SJSA1 (cell line): ENCODE measurements at places on chromosomes 12 and 14.

DNA sequence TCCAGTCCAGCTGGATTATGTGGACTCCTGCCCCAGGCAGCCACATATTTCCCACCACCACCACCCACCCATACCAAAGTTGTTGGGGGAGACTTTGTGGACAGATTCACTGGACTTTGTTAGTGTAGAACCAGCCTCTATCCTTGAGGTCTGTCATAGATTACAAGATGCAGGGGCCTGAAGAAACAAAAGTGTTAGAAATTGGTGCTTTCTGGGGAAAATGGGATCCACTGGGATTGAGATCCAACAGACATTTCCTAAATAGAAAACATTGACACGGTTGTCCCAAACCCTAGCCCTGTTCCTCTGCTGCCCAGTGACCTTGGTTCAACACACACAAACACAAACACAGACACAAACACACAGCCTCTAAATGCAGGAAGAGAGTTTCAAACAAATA lies 36.6 kb upstream of the TBX5 start:
- no peak for DNase-seq

DNA sequence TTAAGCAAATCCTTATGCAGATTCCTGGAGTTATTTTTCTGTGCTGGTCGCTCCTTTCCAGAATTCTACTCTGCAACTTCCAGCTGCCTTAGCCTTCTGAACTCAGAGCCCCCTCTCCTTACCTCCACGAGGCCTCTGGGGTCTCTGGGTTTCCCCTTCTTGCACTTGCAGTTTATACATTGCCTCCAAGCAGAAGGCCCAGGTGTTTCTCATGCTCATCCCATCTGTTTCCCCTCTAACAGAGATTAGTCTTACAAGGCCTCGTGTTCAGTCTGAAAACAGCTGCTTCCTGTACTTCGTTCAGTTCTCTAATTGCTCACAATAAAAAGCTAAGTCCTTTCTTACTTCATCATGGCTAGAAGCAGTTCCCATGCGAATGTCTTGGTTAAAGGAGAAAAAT lies 134.4 kb upstream of the FGD4 start:
- DNase-seq = no peak

- peak; percentile 63 for DNase-seq
Measured at GRCh38 chr14:49634547-49635334, at the start of gene DNAAF2. Gene DNAAF2 (minus strand): TSS chr14:49635244. CDS start chr14:49635149, 95 bp downstream.

GRCh38 chr14:74204491-74204890 lies 34.8 kb upstream of the VSX2 start:
- DNase-seq = no peak

- no peak for DNase-seq
Measured at GRCh38 chr12:131005161-131006035, 51.7 kb downstream of the ADGRD1 start.

GRCh38 chr12:132904718-132905328 lies 17.4 kb upstream of the CHFR start:
- no peak for DNase-seq

DNA sequence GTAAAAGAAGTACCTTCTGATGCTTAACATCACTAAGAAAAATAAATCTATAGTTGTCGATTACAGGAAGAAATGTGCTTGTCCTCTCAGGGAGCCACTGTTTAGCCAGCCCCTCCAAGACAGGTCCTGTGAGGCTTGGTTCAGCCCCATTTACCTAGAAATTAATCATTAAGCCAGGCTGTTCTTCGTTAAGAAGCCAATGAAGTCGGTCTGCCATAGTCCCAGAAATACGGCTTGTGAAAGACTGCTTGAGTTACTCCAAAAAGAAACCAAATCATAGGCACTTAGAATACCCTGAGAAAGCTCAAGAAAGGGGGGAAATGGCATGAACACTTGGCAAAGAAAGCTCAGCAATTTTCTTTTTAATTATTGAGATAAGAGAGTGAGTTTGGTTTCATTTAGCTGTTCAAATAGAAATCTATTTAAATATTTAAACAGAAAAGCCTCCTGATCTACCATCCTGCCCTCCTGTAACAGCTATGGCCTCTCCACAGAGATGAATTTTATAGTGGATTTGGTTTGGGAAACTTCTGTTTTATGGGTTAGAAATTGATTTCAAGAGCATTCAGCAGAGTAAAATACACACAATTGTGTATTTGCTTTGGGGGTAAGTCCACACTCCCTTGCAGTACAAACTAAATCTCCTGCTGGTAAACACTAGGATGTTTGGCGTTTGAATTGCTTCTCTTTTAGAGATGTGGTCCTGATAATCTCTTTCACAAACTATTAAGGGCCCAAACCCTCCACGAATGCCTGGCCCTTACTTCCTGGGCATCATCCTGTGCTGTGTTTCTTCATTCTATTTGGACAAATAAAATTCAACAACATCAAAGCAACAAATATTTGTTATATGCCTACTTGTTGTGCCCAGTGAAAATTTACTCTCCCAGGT lies 234.4 kb downstream of the SEC23A start:
- DNase-seq = no peak

DNA sequence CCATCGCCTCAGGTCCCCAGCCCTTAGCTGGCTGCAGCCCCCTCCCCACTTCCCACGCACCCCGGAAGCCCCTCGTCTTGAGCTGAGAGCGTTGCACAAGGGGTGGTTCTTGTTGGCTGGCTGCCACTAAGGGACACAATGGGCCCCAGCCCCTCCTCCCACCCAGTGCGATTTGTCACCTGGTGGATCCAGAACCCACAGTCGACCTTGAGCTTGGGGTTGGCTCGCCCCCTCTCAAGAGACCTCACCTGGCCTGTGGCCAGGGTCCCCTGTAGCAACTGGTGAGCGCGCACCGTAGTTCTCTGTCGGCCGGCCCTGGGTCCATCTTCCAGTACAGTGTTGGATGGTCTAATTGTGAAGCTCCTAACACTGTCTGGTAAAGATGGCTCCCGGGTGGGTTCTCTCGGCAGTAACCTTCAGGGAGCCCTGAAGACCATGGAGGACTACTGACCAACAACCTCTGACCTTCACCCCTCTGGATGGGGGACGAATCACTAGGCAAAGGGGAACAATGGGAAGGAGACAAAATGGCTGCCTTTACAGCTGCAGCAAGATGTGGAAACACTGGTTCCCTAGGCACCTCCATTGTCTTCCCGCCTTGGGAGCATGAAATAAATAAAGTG lies 6.6 kb downstream of the PHB2 start:
- DNase-seq = no peak

DNA sequence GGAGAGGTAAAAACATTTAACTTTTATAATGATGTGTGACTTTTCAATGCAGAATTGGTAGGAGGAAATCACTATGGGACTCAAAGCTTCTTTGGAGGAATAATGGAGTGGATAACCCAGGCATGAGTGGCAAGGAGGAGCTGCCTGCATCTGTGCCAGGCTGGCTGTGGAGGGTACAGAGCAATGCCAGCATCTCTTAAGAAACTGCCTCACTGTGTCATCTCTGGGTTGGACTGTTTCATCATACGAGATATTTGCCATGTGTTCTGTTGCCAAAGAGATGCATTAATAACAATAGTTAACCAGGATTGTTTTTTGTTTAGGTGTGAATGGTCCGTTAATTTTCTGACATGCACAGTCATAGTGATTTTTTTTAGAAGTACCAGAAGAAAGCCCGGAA lies 183.7 kb upstream of the NTF3 start:
- no peak for DNase-seq

GRCh38 chr12:71503579-71504391 lies 64.2 kb downstream of the LGR5 start:
- no peak for DNase-seq

DNA sequence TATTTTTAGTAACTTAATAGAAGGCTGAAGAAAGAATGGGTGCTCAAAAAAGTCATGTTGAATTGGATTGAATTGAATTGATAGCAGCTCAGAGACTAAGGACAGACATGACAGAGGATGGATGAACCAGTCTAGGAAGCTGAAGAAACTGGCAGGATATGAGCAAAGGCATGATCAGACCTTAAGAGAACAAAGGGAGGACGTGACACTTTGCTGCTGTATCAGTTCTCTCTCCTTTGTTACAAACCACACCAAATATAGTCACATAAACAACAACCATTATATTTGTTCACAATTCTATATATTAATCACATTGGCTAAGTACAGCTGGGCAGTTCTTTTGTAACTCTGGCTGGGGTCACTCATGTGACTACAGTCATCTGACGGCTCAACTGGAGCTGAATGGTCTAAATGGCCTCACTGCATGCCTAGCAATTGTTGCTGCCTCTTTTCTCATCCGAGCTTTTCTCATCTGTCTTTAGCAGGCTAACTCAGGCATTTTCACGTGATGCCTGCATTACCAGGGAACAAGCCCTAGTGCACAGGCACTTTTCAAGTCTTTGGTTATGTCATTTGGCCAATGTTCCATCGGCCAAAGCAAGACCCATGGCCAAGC lies 355.0 kb downstream of the ETNK1 start:
- DNase-seq = no peak

DNA sequence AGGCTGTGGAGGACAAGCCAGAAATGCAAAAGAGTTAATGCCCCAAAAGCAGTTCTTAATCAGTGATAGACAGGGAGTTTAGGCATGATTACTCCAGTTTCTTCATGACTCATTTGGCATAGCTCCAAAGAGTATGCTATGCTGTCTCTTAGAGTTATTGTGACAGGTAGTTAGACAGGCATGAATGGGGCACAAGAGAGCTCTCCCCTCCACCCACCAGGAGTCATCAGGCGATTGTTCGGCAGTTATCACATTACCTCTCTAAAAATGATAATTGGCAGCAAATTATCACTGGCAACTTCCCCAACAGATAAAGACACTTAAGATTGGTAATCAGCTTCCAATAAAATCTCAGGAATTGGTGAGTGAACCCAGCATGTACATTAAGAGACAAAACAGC lies 320.1 kb downstream of the DAD1 start:
- DNase-seq = no peak

GRCh38 chr12:8156845-8157244 lies at the start of gene ZNF705A:
Gene ZNF705A (plus strand): TSS chr12:8157015. CDS start chr12:8172626, 15,611 bp downstream.
- peak; percentile 80 for DNase-seq

DNA sequence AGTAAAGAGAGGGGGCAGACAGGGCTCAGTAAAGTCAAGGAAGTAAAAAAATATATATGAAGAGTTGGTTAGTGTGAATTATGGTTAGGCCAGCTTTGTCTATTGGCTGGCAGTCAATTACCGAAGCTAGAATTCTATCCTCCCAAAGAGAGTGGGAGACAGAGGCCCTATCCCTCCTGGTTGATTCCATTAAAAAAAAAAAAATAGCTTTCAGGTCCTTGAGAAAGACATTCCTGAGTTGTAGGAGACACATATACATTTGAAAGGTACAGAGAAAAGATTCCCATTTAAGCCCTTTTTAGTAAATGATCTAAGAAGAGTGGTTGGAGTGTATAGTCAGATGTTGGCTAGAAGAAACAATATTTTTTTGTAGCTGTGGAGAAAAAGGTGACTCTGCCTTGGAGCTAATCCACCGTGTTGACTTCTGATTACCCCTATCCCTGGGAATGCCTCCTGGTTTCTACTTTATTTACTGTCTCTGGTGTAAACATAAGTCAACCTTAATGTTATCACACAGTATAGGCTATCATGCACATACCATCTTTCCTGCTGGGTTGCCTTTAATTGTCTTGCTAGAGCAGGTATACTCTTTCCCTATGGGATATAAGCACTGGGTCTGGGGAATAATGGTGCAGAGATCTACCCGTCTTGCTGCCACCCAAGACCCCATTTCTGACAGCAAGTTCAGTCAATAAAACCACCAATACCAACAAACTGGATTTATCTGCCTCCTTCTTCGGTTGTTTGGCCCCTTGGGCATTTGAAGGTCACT lies 859.9 kb upstream of the ATXN7L3B start:
- no peak for DNase-seq

DNA sequence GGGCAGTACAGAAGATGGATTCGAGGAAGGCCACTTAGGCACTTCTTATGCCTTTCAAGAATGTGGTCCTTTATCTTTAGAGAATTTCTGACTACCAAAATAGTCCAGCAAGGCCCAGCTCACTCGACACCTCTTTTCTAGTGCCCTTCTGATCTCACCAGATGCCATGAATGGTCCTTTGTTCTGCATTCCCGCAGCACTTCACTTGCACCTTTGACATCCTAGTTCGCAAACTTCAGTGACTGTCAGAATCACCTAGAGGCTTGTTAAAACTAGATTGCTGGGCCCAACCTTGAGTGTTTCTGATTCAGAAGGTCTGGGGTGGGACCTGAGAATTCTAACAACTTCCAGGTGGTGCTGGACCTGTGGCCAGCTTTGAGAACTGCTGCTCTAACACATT lies 56.7 kb downstream of the PKP2 start:
- DNase-seq = no peak

GRCh38 chr14:103099081-103099732 lies 4.7 kb downstream of the EXOC3L4 start:
- no peak for DNase-seq

DNA sequence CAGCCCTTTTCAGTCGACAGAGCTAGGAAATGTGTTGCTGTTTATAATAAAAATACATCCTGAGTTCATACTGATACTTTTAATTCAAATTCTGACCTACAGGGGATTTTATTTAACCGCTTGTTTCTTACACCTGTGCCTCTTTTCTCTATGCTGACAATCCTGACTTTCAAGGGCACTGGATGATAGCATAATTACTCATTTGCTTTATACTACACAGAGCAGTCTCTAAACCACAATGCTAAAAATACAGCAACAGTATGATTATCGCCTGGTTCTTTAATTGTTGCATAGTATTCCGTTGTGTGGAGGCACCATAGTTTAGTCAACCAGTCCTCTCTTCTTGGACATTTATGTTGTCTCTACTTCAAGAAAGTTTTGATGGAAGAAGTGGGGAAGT lies 372.9 kb downstream of the DPF3 start:
- no peak for DNase-seq

DNA sequence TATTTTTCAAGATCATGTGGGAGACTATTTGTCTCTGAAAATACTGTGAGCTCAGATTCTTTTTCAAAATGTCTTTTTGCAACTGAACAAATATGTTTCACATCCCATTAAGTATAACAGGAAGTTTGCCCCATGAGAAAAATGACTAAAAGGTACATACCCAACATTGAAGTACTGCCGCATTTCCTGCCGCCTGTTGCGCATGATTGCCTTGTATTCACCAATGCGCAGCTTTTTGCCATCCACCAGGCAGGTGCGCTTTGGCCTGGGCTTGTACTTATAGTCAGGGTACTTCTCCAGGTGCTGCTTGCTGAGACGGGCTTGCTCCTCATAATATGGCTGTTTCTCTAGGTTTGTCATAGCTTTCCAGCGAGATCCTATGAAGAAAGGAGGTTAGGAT lies 413.2 kb downstream of the SOX5 start:
- DNase-seq = no peak

DNA sequence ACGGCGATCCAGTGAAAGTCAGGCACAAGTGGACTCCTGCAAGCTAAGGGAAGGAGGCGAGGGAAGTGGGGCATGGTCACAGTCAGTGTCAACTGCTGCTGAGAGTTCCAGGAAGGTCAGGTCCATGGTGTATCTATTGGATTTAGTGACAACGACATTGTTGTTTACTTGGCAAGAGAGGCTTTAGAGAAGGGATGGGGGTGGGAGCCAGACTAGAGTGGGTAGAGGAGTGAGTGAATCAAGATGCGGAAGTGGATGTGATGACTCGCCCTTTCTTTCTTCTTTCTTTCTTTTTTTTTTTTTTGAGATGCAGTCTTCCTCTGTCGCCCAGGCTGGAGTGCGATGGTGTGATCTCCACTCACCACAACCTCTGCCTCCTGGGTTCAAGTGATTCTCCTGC lies 12.5 kb downstream of the P2RX7 start:
- DNase-seq = peak; percentile 48

GRCh38 chr12:41067941-41068645 lies 120.0 kb upstream of the PDZRN4 start:
- no peak for DNase-seq

GRCh38 chr12:51524386-51524901 lies 66.6 kb upstream of the SCN8A start:
- no peak for DNase-seq

GRCh38 chr14:21820631-21821030 lies 147.0 kb upstream of the OR4E1 start:
- no peak for DNase-seq

GRCh38 chr14:65410640-65411039 lies 1.9 kb upstream of the FUT8 start:
- no peak for DNase-seq
